ENCODE measurements at places on chromosomes 6 and 20. TPM values are rescaled to one million over a fixed set of nuclear protein-coding genes. Genes with fewer than 3 reads are reported as not detected.

Gene LY86
- 11.4 TPM for total RNA-seq

Gene THBD
- 22.7 TPM for total RNA-seq

Gene PPP1R3G
- total RNA-seq, result 13.9 TPM

Gene LRRC73
- total RNA-seq, result 11.4 TPM

Gene CARMIL1
- 13.1 TPM for total RNA-seq

Gene CYP39A1
- total RNA-seq, result 5.1 TPM

Gene HLA-G
- 0.32 TPM for total RNA-seq

Gene STX11
- 14.6 TPM for total RNA-seq

Gene CALHM6
- total RNA-seq, result 6.9 TPM

Gene BPIFB1
- total RNA-seq, result not detected

Gene MAP3K5
- 139 TPM for total RNA-seq

Gene DYNLT2
- total RNA-seq, result 1.4 TPM

Gene FAM210B
- 158 TPM for total RNA-seq

Gene RCAN2
- 2.3 TPM for total RNA-seq

Gene UNC5CL
- total RNA-seq, result 0.54 TPM

Gene KHDC1
- 0.56 TPM for total RNA-seq

Gene HEY2
- total RNA-seq, result 1.6 TPM

DNA sequence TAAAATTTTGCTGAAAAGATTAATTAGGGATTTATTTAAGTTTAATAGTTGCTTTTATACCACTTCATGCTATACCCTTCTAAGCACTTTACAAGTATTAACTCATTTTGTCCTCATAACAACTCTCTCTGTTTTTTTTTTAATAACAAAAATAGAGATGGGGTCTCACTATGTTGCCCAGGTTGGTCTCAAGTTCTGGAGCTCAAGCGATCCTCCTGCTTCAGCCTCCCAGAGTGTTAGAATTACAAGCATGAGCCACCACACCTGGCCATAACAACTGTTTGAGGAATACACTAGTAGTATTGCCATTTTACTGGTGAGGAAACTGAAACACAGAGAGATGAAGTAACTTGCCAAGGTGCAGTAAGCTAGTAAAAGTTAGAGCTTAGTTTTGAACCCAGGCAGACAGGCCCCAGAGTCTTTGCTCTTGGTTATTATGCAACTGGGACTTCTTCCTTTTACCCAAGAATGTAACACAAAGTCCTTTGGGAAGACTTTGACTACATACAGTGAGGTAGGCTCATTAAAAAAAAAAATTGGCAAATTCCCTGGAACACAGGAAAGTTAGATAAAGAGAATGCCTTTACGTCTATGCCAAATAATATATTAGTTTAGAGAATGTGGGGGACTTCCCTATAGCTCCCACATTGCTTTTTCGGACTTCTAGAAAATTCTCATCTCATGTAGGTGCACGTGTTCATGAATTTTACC is 11.4 kb downstream of the ANKS1A start:
- no peak for DNase-seq

GRCh38 chr6:13559251-13559650 is 15.2 kb upstream of the SIRT5 start:
- DNase-seq, result no peak

GRCh38 chr20:51831866-51832265 is 29.5 kb upstream of the SALL4 start:
- DNase-seq, result no peak

GRCh38 chr20:23820493-23820892 is 6.0 kb downstream of the CST2 start:
- DNase-seq, result no peak

DNA sequence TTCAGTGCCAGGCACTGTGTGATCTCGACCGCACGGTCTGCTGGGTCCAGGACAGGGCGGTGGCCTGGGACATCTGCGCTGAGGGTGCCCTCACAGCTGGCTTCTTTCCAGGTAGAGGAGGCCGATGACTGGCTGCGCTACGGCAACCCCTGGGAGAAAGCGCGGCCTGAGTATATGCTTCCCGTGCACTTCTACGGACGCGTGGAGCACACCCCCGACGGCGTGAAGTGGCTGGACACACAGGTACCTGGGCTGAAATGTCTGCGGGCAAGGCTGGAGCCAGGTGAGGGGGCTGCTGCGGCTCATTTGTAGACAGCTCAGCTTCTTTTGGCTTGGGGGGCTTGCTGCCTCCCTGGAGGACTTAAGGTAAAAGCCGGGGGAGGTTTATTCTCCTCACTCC is 26.6 kb downstream of the PYGB start:
- peak; percentile 43 for DNase-seq

GRCh38 chr6:150063640-150064039 is 5.3 kb downstream of the ULBP3 start:
- DNase-seq, result no peak

DNA sequence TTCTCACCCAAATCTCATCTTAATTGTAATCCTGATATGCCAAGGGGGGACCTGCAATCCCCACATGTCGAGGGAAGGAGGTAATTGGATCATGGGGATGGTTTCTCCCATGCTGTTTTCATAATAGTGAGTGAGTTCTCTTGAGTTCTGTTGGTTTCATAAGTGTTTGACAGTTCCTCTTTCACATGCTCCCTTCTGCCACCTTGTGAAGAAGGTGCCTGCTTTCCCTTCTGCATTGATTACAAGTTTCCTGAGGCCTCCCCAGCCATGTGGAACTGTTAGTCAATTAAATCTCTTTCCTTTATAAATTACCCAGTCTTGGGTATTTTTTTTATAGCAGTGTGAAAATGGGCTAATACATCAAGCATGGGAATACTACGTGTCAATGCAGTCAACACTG is 925.0 kb upstream of the MAN1A1 start:
- no peak for DNase-seq

DNA sequence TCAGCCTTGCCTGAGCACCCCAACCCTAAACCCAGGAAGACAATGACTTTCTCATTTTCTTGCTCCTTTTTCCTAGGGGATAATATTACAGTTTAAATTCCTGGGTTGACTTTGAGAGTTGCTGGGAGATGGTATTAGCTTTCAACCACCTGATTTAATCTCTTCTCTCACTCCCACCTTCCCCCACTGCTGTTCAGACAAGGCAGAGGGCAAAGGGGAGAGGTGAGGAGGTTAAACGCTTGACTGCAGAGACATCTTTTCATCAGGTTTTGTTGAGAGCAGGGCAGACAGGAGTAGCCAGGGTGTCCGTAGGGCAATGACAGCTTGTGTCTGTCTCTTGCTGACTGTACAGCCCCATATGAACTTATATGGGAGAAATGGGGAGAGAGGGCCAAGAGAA is 811.2 kb downstream of the MAFB start:
- no peak for DNase-seq

DNA sequence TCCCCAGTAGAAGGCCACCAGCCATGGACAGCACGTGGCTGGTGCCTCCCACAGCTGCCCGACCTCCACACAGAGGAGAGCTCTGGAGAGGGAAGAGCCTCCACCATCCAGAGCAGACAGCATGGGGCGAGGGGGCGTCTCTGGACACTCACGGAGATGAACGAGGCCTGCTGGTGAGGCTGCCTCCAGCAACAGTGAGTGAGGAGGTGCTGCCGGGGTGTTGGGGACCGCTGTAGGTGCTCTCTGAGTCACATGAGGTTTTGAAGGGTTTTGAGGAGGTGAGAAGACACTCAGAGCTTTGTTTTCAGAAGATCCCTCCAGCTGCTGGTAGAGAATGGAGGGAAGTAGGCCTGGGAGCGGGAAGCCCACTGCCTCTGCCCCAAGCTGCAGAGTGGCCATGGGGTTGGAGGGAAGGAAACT is 65.6 kb downstream of the THBS2 start:
- no peak for DNase-seq

DNA sequence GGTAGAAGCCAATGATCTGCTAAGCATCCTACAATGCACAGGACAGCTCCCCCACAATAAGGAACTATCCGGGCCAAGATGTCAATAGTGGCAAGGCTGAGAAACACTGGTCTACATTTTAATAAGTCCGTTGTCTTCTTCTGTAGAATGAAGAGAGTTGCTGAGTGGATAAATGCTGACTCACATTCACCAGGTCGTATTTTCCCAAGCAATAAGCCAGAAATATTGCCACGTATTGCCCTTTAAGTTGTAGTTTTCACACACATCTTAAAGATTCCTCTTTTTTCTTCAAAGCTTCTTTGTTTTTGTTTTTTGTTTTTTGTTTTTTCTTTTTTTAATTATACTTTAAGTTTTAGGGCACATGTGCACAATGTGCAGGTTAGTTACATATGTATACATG is 30.5 kb upstream of the NRN1 start:
- DNase-seq, result no peak

DNA sequence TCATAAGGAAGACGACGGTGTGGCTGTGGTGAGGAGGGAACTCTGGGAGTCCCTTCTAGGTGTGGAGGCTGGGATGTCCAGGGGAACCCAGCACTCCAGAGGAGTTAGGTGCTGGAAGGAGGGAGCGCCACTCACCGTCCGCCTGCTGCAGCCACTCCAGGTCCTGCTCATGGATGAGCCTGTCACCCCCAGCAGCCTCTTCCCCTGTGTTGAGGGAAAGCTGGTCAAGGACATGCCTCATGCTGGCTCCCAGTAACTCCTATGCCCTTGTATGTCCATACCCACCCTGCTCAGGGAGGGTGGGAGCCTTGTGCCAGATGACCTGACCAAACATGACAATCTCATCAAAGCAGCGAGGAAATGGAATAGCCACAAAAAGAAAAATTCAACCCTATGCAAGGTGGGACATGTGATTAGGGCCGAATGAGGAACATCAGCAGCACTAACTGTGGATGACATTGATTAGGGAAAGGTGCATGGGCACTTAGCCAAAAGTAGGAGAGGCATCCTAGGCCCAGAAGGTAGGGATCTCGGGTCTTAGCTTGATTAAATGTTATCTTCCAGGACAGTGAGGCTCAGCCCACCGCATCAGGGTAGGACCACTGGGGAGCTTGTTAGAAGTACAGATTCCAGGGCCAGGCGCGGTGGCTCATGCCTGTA is 3.0 kb downstream of the DNPH1 start:
- no peak for DNase-seq

DNA sequence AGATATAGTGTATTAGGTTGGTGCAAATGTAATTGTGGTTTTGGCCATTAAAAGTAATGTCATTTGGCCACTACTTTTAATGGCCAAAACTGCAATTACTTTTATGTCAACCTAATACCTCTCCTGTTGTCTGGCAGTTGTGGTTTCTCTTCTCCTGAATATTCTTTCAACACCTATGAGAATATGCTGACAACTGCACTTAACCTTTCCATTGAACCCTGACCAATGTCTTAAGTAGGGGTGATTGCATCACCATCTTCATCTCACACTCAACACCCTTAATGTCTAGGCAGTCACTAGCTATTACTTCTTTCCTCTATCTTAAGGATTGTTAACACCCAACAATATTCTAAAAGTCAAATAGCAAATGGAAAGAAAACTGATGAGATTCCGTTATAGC is 200.5 kb upstream of the HSF2 start:
- DNase-seq, result no peak

GRCh38 chr20:3239026-3239866 is at the start of gene SLC4A11:
Gene SLC4A11 (minus strand): TSS chr20:3239190. CDS start chr20:3239137, 53 bp downstream.
- peak; percentile 69 for DNase-seq

DNA sequence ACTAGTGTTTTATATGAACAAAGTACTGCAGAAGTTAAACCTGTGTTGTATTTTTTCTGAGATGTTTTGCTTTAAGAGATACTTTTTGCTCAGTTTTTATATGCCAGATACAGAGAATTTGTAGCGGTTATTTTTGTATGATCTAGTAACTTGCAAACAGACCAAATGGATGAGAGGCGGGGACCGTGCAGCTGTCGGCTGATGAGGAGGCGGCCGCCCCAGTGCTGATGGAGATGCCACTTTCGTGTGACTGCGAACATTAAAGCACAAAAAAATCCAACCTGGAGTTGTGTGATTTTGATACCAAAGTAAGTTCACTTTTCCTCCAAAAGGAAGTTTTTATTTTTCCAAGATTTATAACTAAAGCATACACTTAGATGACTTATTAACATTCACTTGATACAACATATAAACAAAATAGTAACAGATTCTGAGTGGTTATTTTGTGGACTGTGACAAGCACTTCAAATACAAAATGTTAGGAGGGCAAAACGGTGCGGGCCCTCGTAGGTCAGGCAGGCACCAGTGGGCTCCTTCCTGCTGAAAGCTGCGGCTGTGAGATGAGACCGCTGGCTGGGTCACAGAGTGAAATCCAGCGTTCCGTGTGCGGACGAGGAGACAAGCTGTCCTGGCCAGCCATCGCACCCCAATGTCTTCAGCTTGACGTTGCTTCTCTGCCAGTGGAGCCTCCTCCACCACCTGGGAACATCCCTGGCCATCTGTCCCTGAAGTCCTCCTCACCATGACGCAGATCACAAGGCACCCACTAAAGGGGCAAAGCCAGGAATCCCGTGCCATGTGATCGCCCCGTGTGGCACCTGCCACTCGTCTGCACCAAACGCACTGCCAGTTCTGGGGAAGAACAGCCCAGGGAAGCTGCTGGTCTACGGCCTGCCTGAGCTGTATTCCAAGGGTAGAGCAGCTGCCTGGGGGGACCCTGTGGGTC is 4.0 kb upstream of the OGFR start:
- DNase-seq, result no peak

DNA sequence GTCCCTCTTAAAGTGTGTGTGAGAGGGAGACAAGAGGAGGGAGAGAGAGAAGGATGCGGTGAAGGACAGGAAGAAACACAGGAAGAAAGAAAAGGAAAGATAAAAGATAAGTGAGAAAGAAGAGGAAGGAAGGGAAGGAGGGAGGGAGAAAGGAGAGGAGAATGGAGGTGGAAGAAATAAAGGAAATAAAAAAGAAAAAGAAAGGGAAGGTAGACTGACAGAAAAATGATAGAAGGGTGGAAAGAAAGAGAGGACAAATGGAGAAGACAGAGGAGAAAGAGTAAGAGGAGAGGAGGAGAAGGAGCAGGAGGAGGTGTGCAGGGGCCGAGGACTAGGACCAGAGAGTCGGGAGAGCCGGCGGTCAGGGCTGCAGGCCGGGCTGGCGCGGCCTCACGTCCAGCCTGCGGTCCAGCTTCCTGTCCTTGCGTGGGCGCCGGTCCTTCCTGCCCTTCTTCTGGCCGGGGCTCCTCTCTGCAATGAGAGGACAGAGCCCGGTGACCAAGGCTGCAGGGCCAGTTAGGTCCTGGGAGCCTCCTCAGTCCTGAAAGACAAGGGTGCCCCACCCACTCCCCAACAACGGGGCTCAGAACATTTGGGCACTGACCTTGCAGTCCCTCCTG is 42.0 kb downstream of the RSPO4 start:
- DNase-seq, result no peak

- DNase-seq, result no peak
Measured at GRCh38 chr6:106637051-106637716, 7.8 kb downstream of the QRSL1 start.

GRCh38 chr6:87071683-87072082 is 23.2 kb downstream of the CGA start:
- no peak for DNase-seq
